CD4-positive, alpha-beta T cell treated with Interferon gamma for 1 hour (primary cell): ENCODE measurements at places on chromosomes 1 and 21.
A peak's percentile ranks its signal among the peaks of the same experiment; 100 is the strongest.

- no peak for DNase-seq
Observed at GRCh38 chr1:4126251-4126650, 226.2 kb upstream of the C1orf174 start.

DNA sequence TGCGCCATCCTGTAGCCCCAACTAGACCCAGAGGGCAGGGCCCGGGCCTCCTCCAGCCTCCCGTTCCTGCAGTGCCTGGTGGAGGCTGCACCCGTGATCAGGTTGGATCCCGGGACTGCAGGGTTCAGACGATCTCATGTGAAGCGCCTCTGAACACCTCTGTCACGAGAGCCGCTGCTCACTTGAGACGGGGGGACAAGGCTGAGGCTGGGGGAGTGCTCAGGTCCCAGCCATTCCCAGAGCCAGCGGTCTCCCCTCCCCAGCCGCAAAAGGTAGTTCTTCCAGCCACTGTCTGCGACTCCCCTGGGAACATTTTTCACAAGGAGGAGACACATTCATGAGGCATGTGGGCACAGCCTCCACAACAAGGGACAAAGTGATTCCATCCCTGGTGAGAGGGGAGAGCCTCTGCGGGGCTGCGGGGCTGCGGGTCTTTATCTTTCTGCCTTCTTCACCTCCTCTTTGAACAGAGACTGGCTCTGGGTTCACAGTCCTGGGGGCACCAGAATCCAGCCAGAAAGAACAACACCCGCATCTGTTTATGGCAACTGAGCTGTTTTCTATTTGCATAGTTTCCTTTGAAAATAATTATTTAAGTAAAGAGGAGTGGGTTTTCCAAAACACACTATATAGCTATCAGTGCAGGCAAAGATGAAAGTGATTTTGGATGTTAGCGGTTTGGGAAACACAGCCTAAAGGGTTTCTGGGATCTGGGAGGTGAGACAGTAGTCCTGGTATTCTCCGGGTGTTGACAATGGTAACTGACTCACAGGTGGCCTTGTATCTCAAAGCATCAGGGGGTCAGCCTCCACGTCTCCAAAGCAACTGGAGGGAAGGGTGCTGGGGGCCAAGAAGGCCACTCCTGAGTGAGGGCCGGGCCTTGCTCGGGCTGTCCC is 13.0 kb upstream of the LDLRAP1 start:
- DNase-seq = no peak

GRCh38 chr1:61931587-61932279 is 189.5 kb downstream of the PATJ start:
- no peak for DNase-seq

GRCh38 chr1:6871300-6871972 is 86.2 kb downstream of the CAMTA1 start:
- no peak for DNase-seq

DNA sequence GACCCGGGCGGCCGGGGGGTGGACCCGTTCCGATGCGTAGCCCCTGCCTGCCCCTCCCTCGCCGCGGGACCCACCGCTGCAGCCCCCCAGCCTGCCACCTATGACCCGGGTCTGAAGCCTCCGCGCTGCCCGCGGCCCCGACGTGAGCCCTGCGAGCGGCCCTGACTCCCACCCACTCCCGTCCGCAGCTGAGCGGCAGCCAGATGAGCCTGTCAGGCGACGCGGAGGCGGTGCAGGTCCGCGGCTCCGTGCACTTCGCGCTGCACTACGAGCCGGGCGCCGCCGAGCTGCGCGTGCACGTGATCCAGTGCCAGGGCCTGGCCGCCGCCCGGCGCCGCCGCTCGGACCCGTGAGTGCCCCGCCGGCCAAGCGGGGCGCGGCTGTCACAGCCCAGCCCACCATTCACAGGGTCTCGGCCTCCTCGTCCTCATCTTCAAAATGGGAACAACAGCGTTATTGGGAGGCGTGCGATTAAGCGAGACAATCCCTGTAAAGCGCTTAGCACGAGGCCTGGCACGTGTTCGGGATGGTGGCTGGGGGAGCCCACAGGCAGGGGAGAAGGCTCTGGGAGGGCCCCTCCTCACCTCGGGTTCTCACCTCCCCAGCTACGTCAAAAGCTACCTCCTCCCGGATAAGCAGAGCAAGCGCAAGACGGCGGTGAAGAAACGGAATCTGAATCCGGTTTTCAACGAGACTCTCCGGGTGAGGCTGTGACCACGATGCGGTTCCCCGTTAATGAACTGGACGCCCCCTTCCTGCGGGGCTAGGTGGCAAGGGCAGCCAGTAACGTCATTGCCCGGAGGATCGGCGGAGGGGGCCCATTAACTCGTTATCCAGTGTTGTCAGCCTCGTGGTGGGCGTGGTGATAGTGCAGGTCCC is 8.2 kb downstream of the SYTL1 start:
- DNase-seq = no peak

DNA sequence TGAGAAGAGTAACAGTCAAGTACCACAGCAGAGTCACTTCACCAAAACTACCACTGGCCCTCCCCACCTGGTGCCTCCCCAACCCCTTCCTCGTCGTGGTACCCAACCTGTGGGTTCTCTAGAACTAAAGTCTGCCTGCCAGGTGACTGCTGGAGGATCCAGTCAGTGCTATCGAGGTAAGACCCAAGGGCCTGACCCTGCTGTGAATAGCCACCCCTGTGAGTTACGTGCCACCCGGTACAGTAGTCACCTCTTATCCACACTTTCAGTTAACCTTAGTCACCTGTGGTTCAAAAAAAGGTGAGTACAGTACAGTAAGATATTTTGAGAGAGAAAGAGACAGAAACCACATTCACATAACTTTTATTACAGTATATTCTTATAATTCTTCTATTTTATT is 16.5 kb downstream of the TTF2 start:
- DNase-seq = no peak

GRCh38 chr1:82567348-82567747 is 766.6 kb downstream of the ADGRL2 start:
- DNase-seq = no peak

DNA sequence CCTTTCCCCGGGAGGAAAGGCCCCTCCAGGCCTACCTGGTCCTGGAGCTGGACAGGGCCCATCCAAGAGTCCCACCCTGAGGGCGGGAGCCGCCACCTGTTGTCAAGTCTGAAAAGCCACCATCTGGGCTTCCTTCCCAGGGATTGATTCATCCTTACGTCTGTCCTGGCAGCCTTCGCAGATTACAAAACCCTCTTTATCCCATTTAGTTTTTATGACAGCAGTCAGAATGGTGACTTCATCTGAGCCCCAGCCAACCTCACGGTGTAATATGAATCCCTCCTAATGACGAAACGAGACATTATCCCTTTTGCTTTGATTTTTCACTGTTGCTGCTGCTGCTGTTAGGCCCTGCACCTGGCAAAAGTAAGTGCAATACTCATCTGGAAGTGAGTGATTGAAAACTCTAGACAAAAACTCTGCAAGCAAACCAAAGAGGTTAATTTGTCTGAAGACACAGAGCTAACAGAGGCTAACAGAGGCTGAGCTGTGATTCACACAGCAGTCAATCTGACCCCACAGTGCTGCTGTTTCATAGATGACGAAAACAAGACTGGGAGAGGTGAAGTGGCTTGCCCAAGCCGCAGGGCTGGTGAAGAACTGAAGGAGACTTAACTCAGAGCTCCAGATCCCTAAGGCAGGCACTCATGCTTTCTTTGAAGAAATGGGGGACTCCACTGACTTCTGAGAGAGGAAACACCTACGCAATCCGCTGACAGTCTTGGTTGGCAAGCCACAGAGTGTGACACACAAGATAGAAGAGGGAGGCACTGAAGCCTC is 30.0 kb upstream of the S100A7 start:
- DNase-seq = peak; percentile 4

DNA sequence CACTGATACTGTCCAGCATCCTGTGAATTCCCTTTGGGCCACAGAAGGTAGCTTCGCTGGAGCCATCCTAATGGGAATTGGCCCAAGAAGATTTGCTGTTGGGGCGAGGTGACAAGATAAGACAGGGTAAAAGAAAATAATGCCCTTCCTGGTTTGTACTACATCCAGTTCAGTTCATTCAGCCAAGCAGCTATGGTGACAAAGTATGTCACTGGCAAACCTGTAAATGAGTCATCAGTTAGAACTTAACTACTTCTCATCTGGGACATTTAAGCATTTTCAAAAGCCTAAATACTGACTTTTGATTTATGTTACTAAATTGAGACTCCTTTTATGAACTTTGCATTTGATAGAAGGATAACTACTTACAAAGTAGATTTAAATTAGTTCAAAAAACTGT is 54.2 kb downstream of the WDR64 start:
- DNase-seq = no peak

DNA sequence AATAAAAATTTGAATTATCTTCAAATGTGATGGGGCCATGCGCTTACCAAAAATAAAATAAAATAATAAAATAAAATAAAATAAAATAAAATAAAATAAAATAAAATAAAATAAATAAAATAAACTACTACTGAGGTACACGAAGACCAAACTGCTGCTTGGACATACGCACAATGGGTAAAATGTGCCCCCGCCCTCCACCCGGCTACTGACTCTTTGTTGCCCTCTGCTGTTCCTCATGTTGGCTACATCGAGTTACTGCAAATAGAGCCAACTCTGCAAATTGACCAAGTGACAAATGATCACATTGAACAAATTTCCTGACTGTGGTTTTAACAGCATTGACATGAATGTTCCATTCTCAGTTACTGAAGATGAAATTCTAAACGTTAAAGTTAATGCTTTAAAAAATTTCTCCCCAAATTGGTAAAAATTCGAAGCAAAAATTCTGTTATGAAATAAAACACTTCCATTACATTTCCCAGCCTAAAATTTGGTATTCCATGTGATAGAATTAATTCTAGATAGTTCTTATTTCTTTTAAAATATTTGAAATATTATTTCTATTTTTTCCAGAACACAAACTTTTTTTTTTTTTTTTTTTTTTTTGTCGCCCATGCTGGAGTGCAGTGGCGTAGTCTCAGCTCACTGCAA is 18.8 kb upstream of the MAP1LC3C start:
- DNase-seq = peak; percentile 30

- DNase-seq = peak; percentile 6
Observed at GRCh38 chr1:27233667-27234048, 774 bp upstream of the WDTC1 start.

- DNase-seq = no peak
Observed at GRCh38 chr1:95583661-95584210, 349.7 kb downstream of the RWDD3 start.

DNA sequence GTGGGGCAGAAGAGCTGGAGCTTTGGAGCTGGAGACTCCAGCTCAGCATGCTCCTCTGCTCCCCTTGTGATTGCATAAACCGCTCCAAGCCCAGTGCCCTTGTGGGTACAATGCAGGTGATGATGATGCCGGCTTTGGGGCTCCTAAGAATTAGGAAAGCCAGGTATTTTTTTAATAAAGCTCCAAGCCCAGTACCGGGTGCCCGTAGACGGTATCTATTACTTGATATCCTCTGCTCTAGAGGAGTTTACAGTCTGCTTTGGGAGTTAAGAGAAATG is 27.2 kb downstream of the TENT5C start:
- DNase-seq = no peak

DNA sequence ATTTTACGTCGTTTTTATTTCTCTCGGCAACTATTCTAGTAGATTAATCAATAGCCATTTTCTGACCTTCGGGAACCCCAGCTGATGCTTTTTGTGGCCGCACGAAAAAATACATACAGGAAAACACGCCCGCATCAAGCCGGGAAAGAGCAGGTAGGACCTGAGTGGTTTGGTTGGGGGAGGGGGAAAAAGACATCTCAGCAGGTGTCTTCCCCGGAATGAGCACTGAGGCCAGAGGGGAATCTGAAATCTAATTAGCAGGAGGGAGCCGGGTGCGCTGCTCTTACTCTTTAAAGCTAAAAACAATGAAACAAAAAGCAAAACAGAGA is 618 bp upstream of the FOXD3 start:
- DNase-seq = no peak

DNA sequence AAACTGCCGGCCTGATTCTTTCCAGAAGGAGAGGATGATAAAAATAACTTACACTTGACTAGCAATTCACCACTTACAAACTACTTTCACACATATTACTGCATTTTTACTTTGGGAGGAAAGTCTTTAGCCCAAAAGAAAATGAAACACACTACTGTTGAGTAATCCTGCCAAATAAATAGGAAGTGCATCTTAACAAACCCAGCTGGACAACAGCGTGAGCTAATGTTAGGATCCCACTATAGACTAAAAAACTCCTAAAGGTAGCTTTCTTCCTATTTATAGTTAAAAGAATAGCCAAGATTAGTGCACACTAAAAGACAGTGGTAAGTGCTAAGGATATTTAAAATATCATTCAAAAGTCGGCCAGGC is 83.8 kb downstream of the HSF2BP start:
- no peak for DNase-seq

DNA sequence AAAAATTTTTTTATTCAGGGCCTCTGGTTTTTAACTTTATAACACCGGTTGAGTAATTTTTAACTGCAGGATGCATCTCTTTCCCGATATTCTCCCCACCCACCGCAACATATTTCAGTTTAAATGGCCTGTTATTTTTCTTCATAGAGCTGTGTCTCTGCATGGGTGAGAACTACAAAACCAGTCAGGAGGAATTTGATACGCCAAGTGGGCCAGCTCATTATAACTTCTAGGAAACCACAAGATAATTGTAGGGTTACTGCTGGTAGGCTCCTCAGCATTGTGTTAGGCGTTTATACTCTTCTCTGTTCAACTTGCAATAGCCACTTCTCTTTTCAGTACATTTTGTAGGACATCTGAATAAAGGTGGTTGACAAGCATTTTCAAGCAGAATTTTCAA is 169.7 kb downstream of the PBX1 start:
- DNase-seq = no peak

- DNase-seq = peak; percentile 28
Observed at GRCh38 chr1:37556712-37557196, at the start of gene DNALI1. TSS of gene DNALI1 (plus strand) at chr1:37556940. CDS start at chr1:37556995, 55 bp downstream.

GRCh38 chr1:186207391-186208085 is 167.5 kb downstream of the TPR start:
- DNase-seq = no peak

- no peak for DNase-seq
Observed at GRCh38 chr1:46021046-46021996, 111.1 kb downstream of the PIK3R3 start.

- DNase-seq = no peak
Observed at GRCh38 chr1:85479491-85479890, 14.5 kb upstream of the DDAH1 start.

DNA sequence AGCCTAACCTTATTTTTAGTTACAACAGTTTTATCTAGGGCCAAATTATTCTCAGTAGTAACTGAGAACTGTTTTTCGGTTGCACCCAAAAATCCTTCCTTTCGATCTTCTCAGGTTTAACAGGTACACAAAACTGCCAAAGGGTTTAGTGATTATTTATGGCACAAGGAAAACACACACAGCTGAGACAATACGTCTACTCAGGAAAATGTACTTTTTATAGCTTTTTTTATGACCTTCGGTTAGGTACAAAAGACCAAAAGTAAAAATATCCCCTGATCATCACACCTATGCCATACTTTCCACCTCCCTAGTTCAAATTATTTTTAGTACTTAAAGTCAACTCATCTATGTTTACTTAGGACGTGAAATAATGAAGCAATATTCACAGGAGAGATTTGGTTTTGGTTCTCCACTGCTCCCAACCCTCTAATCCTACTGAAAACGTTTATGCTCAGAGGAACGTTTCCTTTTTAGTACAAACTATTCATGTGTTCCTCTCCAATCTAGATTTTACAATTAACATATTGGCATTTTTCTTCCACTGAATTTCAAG is 48.7 kb downstream of the TTLL7 start:
- no peak for DNase-seq
